NAMALWA (cell line): ENCODE measurements at places on chromosomes 2 and 18.

DNA sequence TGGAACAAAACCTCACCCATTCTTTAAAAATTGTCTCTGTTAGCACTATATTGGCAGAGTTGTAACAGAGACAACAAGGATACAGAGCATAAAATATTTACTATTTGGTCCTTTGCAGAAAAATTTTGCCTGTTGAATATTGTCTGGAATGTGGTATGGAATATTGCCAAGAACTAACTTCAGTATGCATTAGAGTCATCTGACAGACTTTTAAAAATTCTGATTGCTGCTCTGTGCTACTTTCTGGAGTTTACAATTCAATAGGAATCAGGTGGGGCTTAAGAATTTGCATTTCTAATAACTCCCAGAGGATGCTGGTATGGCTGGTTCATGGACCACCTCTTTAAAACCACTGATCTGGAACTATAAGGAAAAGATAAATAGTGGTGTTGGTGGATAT is 32.8 kb upstream of the NYAP2 start:
- no peak for DNase-seq

GRCh38 chr2:105032476-105032875 is 5.4 kb upstream of the MRPS9 start:
- DNase-seq: no peak

- DNase-seq: no peak
These were observed 244.2 kb upstream of the RAB12 start for GRCh38 chr18:8365006-8365405.

DNA sequence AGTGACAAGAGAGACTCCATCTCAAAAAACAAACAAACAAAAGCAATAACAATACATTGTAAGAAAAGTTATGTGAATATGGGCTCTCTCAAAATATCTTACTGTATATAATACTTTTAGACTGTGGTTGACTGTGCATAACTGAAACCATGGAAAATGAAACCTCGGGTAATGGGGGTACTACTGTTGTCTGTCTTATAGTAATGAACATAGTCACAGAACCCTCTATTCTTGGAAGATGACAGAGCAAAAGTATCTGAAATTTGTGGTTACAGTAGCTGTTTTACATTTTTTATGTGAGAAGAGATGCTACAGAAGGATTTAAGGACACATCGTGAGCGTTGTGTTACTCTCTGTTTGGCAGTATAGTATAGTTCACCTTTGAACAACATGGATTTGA is 60.5 kb downstream of the MAP4K4 start:
- DNase-seq: no peak

DNA sequence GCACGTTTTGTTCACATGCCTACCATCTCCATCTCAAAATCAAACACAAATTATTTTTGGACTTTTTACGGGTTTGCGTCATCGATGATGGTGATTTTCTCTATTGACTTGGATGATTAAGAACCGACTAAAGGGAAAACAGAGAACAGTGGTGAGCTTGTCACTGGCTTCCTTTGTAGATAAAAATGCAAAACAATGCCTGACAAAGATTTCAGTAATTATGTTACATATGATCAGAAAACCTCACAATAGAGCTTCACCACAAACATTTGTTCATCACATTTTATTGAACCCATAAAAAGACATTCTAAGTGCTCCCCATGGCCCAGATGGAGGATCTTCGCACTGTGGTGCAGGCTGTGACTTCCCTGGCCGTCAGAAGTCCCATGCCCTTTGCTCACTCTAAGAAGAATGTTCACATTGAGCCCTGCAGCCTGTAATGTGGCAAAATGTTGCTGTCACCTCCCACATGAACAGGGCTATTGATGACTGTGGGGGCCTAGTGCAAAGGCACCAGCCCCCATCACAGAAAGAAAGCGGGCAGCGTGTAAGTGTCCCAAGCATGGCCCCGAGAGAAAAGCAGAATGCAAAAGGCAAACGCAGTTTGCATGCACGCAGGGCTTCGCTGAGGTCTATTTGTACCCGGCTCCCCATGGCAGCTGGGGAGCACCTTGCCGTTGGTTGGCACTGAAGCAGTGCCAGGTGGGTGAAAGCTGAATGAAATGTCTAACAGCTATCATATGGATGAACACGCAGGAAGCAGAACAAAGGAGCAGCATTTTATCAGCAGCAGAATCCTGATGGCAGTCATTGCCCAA is 60.6 kb downstream of the BCL2 start:
- no peak for DNase-seq

- no peak for DNase-seq
These were observed 28.4 kb upstream of the GPC1 start for GRCh38 chr2:240407090-240407489.
